ENCODE measurements at places on chromosomes 4 and X.

DNA sequence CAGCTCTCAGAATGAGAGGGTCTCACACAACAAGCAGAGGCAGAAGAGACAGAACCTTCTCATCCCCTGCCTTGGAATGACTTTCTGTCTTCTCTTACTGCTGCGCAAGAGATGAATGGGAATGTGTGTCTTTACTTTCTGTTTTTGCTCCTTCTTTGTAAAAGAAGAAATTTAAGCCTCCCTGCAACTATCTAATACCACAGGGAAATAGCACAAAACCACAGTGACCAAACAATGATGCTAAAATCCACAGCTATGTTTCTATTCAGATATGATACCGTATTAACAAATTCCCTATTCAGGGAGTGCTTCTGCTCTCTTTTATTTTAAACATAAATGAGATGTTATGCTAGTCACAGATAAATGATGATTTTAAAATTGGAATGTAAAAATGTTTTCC lies 173.8 kb upstream of the RAI2 start:
- no peak for DNase-seq

DNA sequence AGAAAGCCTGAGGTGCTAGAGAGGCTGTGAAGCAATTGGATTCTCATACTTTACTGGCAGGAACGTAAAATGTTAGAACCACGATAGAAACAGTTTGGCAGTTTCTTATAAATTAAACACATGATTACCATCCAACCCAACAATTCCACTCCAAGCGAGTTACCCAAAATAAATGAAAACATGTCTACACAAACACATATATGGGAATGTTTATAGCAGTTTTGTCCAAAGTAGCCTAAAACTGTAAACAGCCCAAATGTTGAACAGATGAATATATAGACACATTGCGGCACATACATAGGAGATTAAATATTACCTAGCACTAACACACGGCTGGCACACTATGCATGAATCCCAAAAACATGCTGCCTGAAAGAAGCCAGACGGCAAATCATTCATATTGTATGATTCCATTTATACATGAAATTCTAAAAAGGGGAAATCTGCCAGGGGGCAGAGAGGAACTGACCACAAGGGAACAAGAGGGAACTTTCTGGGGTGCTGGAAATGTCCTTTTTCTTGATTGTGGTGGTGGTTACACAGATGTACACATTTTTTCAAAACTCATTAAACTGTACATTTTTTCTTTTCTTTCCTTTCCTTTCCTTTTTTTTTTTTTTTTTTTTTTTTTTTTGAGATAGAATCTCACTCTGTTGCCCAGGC lies 50.4 kb upstream of the SLC25A4 start:
- no peak for DNase-seq

DNA sequence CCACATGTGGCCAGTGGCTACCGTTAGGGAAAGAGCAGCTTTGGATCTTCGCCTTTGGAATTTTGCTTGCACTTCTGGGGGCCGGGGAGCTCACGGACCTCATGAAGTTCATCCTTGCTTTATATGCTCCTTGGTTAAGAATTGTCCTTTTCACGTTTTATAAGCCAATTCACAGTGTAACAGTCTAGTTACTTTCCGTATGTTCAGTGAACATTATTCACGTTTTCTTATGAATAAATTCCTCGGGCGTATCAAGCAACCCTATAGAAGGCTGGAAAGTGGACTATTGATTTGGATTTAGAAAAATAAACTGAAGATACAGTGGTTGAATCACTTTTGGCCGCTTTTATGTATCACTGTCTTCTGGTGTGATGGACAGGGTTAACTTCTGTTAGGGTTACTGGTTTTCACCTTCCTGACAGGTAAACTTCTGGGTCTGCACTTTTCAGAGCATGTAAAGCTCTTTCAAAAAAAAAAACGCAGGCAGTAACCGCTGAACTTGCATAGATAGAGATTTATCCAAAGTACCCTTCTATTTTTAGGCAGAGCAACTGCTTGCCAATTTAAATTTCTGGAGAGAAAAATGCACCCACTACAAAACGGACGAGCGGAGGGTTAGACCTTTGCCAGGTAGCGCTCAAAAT lies 569 bp upstream of the PDLIM5 start:
- no peak for DNase-seq

GRCh38 chr4:11589676-11590075 lies 161.0 kb upstream of the HS3ST1 start:
- DNase-seq, result no peak

DNA sequence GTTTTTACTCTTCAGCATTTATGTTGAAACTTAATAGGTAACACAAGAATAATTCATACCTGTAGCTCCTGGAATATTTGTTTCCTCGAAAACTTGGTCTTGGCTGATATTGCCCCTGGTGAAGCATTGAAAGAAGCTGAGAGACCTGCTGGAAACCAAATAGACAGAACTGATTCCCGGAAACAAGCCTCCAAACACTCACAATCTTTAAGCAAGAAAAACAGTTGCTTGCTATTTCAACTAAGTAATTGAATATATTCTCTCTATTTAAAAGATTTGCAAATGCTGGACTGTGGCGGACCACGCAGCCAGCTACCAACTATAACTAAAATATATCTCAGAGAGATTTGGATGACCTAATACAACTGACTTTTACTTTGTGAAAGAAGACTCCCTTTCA lies 3.6 kb downstream of the PCDH18 start:
- no peak for DNase-seq

GRCh38 chr4:122150931-122151330 lies 1.2 kb upstream of the BLTP1 start:
- no peak for DNase-seq

- DNase-seq, result no peak
Measured at GRCh38 chrX:153640736-153641575, 6.0 kb upstream of the DUSP9 start.

GRCh38 chr4:177092807-177093206 lies 216.9 kb upstream of the NEIL3 start:
- no peak for DNase-seq

DNA sequence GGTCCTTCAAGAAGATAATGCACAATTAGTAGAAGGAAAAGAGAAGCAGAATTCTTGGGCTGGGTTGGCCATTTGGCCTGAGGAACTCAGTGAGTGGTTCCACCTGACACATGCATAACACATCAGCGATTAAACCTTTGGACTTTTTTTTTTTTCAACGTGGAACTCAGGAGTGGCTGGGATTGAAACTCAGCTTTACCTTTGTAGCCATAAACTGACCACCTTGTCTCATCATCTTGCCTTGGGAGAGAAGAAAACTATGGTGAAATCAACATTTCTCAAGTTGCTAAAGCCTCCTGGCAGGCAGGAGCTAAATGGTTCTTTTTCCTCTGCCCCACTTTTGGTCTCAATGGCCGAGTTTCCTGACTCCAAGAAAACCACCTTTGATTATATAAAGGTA lies 16.3 kb downstream of the PTTG2 start:
- no peak for DNase-seq

DNA sequence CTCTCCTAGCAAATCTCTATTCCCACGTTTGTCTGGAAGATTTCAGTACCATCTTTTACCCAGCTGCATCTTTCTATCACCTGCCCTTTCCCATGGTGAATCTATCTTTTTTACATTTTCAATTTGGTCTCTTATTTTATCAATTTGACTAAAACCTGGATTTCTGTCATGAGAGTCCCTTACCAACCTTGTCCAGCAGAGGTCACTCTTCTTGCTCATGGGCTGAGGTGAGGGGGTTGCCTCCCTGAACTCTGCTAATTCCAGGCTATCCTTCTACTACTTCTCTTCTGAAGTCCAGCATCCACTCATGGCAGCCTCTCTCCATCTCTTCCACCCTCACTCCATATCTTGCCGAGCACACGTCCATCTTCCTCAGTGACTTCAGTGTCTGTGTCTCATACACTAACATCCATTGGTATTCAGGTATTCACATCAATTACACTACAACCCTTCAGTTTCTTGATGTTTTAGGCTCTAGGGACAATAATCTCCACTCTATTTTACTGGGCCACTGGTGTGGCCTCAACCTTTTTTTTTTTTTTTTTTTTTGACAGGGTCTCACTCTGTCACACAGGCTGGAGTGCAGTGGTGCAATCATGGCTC lies 17.8 kb upstream of the ZNF827 start:
- no peak for DNase-seq

GRCh38 chr4:53205970-53206369 lies 159.9 kb downstream of the SCFD2 start:
- DNase-seq, result no peak

GRCh38 chr4:91298156-91298700 lies 1005.5 kb upstream of the GRID2 start:
- DNase-seq, result no peak

GRCh38 chr4:86451560-86452330 lies 91.9 kb upstream of the MAPK10 start:
- no peak for DNase-seq

GRCh38 chr4:3306450-3306849 lies 13.6 kb downstream of the RGS12 start:
- DNase-seq, result no peak

DNA sequence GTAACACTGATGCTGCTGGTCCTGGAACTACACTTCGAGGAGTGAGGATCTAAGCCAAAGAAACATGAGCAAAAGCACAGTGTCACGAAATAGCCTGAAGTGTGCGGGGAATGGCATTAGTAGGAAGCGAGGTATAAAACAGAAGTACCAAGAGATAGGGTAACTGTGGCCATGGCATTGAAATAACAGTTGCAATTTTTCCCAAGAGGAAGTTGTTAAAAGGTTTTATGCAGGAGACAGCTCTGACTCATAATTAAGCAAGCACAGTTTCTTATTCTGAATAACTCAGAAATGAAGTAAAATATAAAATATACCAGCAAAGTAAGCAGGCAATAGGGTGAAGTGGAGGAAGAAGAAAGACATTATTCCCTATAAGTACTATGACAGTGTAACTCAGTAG lies 90.3 kb upstream of the TMEM150C start:
- DNase-seq, result no peak

DNA sequence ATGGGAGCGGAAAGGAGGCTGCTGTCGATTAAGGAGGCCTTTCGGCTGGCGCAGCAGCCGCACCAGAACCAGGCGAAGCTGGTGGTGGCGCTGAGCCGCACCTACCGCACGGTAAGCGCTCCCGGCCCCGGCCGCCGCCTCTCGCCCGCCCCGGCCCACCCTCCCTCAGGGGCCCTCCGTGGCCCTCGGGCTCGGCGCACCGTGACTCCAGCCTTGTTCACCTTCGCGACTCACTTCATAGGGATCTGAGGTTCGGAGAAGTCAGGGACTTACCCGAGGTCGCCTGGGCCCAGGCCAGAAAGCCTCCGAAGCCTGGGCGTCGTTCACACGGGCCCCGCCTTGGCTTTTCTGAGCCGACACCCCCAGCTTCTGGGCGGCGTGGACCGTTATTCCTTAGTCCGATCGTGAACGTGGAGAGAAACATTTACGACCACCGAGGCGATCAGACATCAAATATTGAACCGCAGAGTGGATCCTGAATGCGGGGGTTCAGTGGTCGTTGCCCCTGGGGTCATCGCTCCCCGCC lies 362 bp downstream of the NCAPG start:
- no peak for DNase-seq

- DNase-seq, result no peak
Measured at GRCh38 chr4:83618431-83618830, 82.5 kb downstream of the GPAT3 start.
